ENCODE measurements at places on chromosomes 1 and 21. TPM values are rescaled to one million over a fixed set of nuclear protein-coding genes. Genes with fewer than 3 reads are reported as not detected.

GRCh38 chr1:18160290-18160942, 52.8 kb downstream of the IGSF21 start:
- DNase-seq: no peak

DNA sequence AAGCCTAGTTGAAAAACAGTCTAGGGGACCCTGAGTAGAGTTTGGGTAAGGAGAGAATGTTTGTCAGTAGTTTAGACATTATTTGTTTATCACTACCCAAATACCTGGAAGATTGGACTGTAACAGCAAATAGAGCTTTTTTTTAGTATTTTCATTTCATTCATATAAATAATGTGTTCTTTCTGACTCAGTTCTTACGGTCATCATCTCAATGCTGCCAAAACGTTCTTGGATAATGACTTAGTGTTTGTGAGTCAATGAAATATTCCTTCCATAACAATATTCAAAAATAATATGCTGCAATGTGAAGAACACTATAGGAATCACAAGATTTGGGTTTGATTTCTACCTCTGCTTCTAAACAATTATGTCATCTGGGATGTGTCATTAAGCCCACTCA, 400.0 kb upstream of the PKN2 start:
- DNase-seq: no peak

DNA sequence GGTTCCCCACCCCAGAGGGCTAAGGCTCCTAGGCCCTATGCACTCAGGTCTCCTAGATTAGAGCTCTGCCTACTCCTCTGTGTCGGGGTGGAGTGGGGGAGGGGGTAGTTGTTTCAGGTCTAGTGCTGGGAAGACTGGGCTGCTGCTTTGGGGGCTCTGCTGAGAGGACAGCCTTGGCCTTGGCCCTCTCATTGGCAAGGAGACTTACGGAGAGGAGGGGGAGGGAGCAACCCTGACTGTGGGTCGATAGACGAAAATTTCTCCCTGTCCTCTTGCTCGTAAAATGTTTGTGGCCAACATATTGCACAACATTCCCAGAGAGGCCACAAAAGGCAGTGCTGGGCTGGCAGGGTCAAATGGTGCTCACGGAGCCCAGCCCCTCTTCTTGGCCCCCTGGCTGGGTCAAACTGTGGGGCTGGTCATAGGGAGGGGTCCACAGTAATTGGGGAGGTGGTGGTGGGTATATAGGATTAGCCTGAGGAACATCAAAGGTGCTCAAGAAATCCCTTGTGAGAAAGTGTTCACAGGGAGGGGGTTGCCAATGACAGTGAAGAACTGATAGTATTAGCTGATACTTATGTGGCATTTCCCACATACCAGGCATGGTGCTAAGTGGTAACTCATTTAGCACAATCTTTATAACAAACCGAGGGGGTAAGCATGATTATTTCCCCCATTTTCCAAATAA, 8.5 kb upstream of the DMBX1 start:
- no peak for DNase-seq

- no peak for DNase-seq
These were observed 58.0 kb downstream of the B3GALT5 start for GRCh38 chr21:39670701-39671100.

DNA sequence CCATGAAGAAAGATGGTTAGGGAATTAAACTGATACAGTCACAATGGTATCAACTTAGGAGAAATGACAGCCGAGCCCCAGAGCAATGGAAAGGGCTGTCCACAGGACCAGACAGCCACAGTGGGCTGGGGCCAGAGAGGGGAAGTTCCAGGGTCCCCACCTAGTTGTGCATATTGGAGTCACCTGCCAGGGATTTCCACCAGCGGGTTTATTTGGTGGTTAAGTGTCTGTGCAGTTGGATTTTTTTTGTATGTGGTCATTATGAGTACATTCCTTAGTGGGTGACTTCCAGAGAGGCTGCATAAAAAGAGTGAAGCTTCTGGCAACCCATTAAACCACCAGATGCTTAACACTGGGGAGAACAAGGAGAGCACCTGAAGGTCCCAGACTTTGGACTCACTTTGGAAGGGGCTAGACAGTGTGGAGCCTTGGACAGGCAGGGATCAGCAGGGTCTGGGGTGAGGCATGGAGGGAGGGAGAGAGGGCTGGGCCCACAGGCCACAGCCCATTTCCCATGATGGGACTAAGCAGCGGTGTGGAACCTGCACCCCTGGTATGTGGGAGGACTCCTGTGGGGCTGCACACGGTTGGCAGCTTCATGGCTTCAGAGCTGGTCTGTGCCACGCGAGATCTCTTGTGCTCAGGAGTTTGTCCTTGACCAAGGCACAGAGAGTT, 7.8 kb upstream of the PTTG1IP start:
- DNase-seq: no peak

The RGS13 gene
- total RNA-seq: not detected

The TNFRSF9 gene
- 0.69 TPM for total RNA-seq

The BARHL2 gene
- not detected for total RNA-seq

The VSIG8 gene
- total RNA-seq: not detected
